ENCODE measurements at places on chromosomes 2 and 18. TPM values are rescaled to one million over a fixed set of nuclear protein-coding genes. Genes with fewer than 3 reads are reported as not detected.

DNA sequence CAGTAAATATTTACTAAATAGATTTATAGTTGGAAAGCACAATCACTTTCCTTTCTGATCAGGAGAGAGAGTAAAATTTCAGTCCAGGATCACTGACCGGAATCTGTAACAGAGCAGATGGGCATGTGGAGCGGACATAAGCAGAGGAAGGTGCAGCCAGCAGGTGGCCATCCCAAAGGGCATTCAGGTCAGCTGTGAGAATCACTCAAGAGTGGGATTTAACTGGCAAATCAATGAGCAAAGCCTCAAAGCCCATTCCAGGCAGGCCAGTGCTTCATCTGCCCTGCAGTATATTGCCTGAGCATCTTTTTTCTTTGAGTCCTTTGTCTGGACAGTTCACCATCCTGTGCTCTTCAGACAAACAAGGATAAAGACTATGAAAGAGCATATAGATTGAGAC, 166.4 kb upstream of the SLC14A2 start:
- DNase-seq = no peak

DNA sequence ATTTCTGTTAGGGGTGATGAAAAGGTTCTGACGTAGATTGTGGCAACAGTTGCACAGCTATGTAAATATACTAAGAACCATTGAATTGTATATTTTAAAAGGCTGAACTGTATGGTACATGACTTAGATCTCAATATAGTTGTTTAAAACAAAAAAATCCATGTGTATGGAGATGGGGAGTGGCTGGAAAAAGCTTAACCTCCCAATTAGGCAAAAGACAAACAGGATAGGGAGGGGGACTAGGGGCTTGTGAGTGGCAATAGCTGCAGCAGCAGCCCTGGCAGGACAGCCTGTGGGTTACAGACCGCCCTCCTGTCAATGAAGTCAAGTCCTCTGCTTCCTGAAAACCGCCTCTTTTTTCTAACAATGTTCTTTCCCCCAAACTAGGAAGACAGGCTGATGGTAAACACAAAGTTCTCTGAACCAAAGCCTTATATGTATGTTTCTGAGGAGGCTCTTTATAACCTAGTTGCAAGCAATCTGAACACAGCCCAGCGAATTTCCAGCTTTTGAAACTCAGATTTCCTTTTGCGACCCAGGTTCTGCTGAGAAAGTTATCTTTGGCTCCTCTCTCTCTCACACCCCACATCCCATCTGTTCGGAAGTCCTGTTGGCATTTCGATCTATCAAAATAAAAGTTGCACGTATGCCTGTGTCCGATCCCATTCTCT, 10.3 kb downstream of the ATP8B1 start:
- DNase-seq = no peak

GRCh38 chr18:79870301-79871025, 72.7 kb downstream of the KCNG2 start:
- peak; percentile 30 for DNase-seq

DNA sequence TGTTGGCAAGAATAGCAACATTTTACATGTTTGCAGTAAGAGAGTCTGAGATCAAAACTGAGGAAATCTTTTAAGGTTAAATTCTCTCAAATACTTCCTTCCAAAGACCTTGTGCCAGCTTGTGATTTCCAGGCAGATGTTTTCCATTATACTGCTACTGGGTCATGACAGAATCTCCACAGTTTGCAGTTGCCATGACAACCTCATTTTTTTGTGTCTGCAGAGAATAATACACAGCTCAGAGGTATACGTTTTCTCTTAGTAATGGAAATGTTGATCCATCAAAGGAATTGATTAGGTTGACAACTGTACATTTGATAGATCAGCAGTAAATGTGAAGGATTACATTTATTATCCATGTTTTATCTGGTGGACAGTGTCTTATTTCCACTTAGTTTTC, 29.1 kb upstream of the CSRNP3 start:
- no peak for DNase-seq

DNA sequence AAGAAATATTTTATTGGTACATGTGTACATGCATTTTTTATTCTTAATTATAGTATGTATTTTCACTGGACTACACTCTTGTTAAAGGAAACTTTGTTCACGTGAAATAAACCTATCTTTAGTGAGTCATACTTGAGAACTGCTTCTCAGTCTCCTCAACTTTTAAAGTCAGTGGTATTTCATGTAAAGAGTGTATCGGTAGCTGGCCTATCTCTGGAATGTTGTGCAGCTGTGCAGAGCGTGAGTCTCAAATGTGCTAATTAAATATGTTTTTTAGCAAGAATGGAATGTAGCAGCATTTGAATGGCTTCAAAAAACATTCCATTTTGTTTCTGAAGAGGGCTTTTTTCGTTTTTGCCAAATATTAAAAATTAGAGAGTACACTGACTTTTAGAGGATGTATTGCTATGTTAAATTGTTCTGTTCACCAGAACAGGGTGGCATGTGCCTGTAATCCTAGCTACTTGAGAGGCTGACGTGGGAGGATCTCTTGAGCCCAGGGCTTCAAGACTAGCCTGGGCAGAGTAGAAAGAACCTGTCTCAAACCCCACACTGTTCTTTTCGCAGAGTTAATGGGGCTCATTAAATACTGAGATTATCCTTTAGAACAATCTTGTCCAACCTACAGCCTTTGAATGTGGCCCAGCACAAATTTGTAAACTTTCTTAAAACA, 14.3 kb downstream of the SPTBN1 start:
- no peak for DNase-seq

The SCTR gene
- total RNA-seq = 0.10 TPM

- DNase-seq = no peak
Measured at GRCh38 chr18:58770601-58771000, 94.1 kb upstream of the ZNF532 start.
